ENCODE measurements at places on chromosomes 7 and 10.

- DNase-seq, result no peak
Measured at GRCh38 chr7:39582536-39582935, 16.3 kb downstream of the YAE1 start.

- no peak for DNase-seq
Measured at GRCh38 chr10:127578259-127578960, 29.3 kb downstream of the NPS start.

DNA sequence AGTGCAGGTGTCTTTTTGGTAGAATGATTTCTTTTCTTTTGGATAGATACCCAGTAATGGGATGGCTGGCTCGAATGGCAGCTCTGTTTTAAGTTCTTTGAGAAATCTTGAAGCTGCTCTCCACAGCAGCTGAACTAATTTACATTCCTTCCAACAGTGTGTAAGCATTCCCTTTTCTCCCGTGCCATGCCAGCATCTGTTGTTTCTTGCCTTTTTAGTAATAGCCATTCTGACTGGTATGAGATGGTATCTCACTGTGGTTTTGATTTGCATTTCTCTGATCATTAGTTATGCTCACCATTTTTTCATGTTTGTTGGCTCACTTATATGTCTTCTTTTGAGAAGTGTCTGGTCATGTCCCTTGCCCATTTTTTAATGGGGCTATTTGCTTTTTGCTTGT is 486.3 kb downstream of the GALNT17 start:
- DNase-seq, result no peak

DNA sequence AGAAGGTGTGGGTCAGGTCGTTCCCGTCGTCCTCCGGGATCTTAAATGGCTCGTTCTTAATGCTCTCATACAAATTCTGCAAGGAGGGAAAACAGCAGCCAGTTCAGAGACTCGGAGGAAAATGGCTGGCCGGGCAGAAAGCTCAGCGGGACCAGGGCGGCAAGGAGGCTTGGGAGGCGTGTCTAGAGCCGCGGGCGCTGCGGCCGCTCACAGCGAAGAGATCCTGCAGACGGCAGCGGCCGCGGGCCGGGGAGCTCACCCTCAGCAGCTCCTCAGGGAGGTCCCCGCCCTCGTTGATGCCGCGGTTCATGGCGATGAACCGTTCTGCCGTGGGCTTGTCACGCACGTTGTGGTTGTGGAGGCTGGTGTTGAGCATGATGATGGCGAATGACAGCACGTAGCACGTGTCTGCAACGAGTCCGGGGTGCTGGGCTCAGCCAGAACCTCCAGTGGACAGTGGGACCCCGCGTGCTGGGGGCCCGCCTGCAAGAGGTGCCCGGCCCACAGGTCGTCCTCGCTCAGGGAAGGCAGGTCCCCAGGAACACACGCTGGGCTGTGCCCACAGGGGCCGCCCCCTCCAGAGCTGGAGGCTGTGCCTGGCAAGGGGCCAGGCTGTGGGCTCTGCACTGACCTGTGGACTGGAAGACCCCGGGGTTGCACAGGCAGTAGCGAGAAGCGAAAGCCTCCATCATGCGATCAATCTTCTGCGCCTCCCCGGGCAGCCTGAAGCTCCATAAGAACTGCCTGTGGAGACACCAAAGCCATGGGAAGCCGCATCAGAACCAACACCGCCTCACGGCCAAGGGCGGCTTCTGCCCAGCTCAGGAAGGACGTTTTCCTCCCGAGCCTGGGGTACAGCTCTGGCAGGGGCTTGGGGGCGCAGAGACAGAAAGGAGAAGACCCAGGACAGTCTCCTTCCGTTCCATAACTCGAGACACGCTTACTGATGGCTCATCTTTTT is 101.6 kb downstream of the CYTH3 start:
- DNase-seq, result no peak

DNA sequence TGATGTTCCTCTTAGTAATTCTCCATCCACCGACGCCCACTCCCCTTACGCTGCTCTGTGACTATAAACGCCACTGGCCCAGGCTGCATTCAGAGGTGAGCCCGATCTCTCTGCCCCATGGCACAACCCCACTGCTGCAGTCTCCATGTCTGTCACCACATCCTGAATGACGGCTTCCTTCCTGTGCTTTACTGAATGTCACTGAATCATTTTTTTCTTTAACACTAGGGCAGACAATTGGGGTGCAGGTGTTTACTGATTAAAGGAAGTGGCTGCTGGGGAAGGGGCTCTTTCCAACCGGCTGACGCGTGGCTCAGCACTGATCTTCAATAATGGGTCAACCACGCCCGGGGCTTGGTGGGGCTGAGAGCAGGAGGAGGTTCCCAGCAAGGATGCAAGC is 208.3 kb downstream of the USP6NL start:
- no peak for DNase-seq

- no peak for DNase-seq
Measured at GRCh38 chr7:101691822-101692384, 62.8 kb upstream of the MYL10 start.

DNA sequence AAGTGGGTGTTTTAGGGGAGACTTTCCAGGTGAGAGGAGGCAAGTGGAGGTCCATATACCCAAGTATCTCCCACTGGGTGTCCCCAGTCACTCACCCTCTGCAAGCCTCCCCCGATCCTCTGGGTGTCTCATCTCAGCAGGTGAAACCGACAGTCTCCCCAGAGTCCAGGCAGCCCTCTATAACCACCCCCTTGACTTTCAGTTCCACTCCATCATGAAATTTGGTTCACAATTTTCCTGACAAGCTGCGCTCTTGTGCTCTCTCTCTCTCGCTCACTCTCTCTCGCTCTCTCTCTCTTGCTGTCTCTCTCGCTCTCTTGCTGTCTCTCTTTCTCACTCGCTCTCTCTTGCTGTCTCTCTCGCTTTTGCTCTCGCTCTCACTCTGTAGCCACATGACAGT is 8.1 kb upstream of the RABGEF1 start:
- DNase-seq, result no peak

- no peak for DNase-seq
Measured at GRCh38 chr7:132343199-132343598, 233.1 kb downstream of the PLXNA4 start.

DNA sequence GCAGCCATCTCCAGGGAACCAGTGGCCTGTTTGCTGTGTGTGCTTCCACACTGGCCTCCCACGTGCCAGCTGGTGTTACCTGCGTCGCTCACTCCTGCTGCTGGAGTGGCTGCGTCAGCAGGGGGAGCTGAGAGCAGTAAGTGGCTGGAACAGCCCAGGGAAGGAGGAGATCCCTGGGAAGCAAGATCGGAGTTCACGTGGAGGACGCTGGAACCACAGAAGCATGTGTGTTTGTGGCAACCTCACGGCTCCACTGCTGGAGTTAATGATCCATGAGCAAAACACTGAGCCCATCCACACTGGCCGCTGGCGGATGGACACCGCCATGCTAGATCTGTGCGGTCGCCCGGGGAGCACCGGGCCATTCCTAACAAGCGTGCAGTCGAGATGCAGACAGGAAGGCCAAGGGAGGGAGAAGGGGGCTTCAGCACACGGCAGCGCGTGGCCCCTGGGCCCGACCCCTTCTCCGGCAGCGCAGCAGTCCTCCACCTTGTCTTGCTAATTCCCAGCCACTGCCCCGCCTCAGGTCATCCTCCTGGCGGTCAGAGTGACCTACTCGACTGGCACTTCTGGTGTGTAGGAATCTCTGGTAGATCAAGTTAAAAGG is 68.5 kb upstream of the EEPD1 start:
- DNase-seq, result peak; percentile 29

DNA sequence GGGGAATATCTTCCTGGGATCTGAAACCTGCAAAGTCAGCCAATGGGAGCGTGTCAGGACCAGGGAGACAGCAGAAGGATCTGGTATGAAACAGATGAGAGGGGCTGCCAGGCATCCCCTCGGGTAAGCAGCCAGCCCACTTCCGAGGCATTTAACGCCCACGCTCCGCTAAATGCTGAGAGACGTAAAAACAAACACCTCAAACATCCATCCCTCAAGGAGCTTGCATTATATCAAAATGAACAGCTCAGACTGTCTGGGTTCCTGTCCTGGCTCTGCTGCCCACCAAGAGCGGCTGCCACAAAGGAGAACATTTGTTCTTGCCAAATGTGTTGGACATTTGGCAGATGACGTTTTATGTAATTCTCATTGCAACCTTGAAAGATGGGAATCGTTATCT is 7.0 kb upstream of the SERPINE1 start:
- DNase-seq, result no peak

DNA sequence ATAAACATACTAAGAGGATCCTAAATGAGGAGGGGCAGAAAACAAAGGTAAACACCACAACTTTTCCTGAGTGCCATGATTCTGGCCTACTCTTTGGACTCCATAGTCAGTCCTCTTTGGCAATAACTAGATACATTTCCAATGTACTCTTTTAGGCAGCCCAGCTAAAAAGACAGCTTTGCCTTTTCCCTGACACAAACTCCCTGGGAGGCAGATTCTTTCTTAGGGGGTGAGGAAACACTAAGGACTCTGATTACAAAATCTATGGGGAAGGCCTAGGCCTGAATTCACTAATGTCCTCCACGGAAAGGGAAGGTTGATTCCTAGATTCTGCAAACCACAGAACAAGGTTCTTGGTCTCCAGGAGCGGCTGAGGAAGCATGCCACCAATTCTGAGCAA is 25.8 kb downstream of the FBXW4 start:
- no peak for DNase-seq

DNA sequence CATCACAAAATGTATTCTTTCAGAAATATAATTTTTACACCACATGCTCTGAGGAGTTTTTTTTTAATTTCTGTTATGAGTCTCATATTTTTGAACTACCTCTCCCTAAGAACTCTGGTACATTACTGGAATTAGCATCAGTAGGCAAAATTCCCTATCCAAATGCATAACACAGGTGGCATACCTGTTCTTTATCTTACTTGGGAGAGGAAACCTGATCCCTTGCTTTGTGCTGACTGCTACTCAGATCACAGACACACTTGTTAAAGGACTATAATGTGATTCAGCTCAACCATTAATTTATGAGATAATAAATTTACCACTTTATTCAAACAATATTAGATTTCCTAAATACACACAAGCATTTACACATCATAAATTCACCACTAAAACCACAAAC is 617.2 kb downstream of the GRM8 start:
- DNase-seq, result no peak

- DNase-seq, result no peak
Measured at GRCh38 chr7:42852531-42852930, 59.3 kb downstream of the C7orf25 start.

GRCh38 chr7:152743600-152743999 is 16.0 kb upstream of the ACTR3B start:
- DNase-seq, result no peak

DNA sequence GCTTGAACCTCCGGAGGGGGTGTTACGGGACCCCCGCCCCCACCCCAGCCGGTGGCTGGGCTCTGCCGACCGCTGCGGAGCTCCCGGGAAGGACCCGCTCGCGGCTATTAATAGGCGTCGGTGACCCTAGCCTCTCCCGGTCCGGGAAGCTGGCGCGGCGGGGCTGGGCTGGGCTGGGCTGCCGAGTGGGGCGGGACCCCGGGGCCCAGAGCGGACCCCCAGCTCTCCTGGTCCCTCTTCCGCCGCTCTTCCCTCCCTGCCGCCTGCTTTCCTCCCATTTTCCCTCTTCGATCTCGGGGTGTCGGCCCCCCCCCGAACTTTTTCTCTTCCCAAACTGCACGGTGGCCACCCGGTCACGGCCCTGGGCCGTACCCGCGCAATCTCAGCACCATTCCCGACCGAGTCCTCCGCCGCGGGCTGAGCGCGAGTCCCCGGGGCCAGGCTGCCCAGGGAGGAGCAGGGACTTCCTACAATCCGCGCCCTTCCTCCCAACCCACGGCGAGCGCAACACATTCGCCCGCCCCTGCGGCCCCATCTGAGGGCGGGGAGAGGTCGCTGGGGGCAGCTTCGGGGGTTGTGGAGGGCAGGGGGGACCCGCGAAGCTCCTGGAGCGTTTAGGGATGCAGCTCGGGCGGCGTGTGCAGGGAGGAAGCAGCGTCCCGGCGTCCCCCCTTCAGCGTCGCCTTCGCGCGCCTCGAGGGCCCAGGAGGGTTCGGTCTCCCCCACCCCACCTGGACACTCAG is 3.1 kb upstream of the ELFN1 start:
- DNase-seq, result no peak

- DNase-seq, result peak; percentile 84
Measured at GRCh38 chr10:70233109-70233938, at the start of gene PPA1. TSS of gene PPA1 (minus strand) at chr10:70233429. CDS start at chr10:70233327, 102 bp downstream.

- DNase-seq, result no peak
Measured at GRCh38 chr7:85215098-85215497, 28.2 kb upstream of the SEMA3D start.

GRCh38 chr10:84114088-84114667 is 25.1 kb upstream of the GHITM start:
- no peak for DNase-seq

DNA sequence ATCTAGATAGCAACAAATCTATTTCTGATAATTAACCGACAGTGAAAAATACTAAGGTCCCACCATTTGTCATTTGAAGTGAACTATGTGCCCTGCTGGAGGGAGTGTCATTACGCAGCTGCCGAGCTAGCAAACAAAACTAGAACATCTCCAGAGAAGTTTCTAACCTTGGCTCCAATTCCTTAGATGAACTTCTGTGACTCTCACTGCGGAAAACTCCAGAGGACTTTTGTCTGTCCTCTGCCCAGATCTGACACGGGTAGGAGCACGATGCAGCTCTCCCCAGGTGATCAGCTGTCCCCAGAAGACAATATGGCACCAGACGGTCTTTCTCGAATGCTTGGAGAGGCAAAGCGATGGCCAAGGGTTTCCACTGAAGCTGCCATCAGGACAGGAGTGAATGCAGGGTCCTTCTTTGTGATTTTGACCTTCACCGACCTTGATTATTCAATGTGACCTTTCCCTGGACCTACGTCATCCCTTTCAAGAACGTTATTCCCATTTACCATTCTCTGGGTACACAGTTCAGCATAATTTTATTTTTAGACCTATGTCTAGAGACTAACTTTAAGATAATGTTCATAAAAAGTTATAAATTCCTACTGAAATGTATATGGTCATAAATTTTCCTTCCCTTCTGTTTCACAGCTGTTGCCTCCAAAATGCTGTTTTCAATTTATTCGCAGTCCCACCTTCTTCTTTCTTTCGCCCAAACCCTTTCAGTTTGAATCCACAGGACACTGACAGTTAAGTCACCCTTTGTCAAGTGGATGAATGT is 116.7 kb upstream of the C7orf33 start:
- no peak for DNase-seq

All from fibroblast of skin of left biceps (primary cell).